ENCODE measurements at places on chromosomes 13 and 19. TPM values are rescaled to one million over a fixed set of nuclear protein-coding genes. Genes with fewer than 3 reads are reported as not detected.

Gene SIGLEC8
- not detected for total RNA-seq

Gene PDX1
- not detected for total RNA-seq

Gene HSH2D
- total RNA-seq: not detected

Gene ZNF878
- total RNA-seq: not detected

Gene SPRED3
- 19.0 TPM for total RNA-seq

DNA sequence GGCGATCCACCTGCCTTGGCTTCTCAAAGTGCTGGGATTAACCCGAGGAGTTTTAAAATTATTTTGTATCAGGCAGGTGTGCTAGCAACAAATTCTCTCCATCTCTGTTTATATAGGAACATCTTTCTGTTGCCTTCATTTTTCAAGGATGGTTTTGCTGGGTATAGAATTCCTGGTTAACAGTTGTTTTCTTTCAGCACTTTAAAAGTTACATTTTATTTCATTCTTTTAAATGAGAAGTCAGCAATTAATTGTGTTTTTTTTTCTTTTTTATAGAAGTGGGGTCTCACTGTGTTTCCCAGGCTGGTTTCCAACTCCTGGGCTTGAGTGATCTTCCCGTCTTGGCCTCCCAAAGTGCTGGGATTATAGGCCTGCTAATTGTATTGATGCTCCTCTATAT lies 44.0 kb downstream of the DPF1 start:
- DNase-seq: no peak
- H3K4me1 ChIP-seq: no peaks in the 10 kb centered on the region
- peaks cover 3% of the 10 kb centered on the region for H3K36me3 ChIP-seq
- no peaks in the 10 kb centered on the region for H3K27me3 ChIP-seq

- H3K4me1 ChIP-seq: peaks cover 10% of the 10 kb centered on the region
- no peak for DNase-seq
- H3K36me3 ChIP-seq: no peaks in the 10 kb centered on the region
Observed at GRCh38 chr13:26465954-26466353, 91.5 kb upstream of the WASF3 start.

GRCh38 chr13:23411220-23411619 lies 22.3 kb downstream of the SACS start:
- no peaks in the 10 kb centered on the region for H3K4me1 ChIP-seq
- H3K36me3 ChIP-seq: no peaks in the 10 kb centered on the region
- DNase-seq: peak; percentile 61
- no peak overlapping the region for H3K4me3 ChIP-seq
- H3K27ac ChIP-seq: no peak overlapping the region
- no peaks in the 10 kb centered on the region for H3K27me3 ChIP-seq

DNA sequence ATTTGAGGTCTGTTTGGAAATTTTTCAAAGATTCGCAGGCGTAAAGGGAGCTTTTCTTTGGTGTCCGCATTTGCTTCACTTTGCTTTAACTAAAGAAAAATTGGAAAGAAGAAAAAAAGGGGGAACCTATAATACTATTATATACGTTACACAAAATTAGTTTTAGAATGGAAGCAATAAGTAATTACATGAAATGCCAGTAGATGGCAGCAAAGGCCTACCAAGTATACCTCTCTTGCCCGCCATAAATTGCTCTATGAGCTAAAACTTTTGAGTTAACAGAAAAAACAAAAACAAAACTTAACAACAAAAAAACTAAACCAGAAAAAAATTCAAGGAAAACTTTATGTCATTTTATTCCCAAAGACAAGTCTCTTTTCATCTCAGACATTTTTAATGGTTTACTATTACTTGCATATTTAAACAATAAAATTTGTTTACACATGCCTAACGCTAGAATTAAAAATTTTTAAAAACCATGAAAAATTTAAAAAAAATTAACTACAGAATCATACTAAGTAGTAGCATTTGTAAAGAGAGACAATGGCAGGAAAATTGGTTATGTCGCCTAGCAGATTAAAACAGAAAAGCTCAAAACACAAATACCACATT lies 271.4 kb downstream of the NALCN start:
- peak; percentile 34 for DNase-seq
- no peaks in the 10 kb centered on the region for H3K27me3 ChIP-seq
- no peaks in the 10 kb centered on the region for H3K36me3 ChIP-seq
- peaks cover 4% of the 10 kb centered on the region for H3K4me1 ChIP-seq
- no peak overlapping the region for H3K4me3 ChIP-seq

- H3K4me3 ChIP-seq: peak overlapping the region; percentile 12
- peak overlapping the region; percentile 61 for H3K27ac ChIP-seq
- peak; percentile 60 for DNase-seq
- no peaks in the 10 kb centered on the region for H3K36me3 ChIP-seq
- H3K27me3 ChIP-seq: no peaks in the 10 kb centered on the region
Observed at GRCh38 chr19:47107953-47108746, 5.4 kb downstream of the ZC3H4 start.

DNA sequence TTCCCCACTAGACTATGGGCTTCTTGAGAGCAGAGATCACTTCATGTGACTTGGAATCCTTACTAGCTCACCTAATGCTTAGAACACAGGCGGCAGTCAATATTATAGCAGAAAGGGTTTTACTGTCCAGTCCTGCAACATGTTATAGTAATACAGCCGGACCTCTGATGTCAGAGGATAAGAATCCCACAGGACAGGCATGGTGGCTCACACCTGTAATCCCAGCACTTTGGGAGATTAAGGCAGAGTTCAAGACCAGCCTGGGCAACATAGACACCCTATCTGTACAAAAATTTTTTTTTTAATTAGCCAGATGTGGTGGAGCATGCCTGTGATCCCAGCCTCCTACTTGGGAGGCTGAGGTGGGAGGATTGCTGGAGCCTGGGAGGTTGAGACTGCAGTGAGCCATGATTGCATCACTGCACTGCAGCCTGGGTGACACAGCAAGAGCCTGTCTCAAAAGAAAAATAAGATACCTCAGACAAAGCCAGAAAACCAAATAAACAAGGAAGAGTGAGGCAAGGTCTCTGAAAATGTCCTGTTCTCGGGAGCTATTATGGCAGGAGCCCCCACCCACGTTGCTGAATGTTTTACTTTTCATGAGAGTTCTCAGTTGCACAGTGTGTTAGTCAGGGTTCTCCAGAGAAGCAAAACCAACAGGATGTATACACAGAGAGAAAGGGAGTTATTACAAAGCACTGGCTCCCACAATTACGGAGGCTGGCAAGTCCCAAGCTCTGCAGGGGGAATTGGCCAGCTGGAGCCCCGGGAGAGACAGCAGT lies 100.8 kb downstream of the UBL3 start:
- H3K36me3 ChIP-seq: no peaks in the 10 kb centered on the region
- no peaks in the 10 kb centered on the region for H3K27me3 ChIP-seq
- peaks cover 9% of the 10 kb centered on the region for H3K4me1 ChIP-seq
- peak; percentile 50 for DNase-seq

- H3K36me3 ChIP-seq: no peaks in the 10 kb centered on the region
- H3K4me3 ChIP-seq: no peak overlapping the region
- H3K4me1 ChIP-seq: no peaks in the 10 kb centered on the region
- no peak overlapping the region for H3K27ac ChIP-seq
Observed at GRCh38 chr19:20858861-20859260, 64.2 kb upstream of the ZNF85 start.

- no peaks in the 10 kb centered on the region for H3K4me1 ChIP-seq
- no peaks in the 10 kb centered on the region for H3K36me3 ChIP-seq
- H3K27ac ChIP-seq: no peak overlapping the region
- no peak overlapping the region for H3K4me3 ChIP-seq
Observed at GRCh38 chr13:22289711-22290110, 618.8 kb downstream of the FGF9 start.

- peak; percentile 82 for DNase-seq
- H3K4me1 ChIP-seq: peaks cover 9% of the 10 kb centered on the region
- peaks cover 2% of the 10 kb centered on the region for H3K27me3 ChIP-seq
- H3K4me3 ChIP-seq: peak overlapping the region; percentile 42
Observed at GRCh38 chr13:112885782-112886268, 83.2 kb upstream of the MCF2L start.

- H3K4me3 ChIP-seq: no peak overlapping the region
- H3K27ac ChIP-seq: no peak overlapping the region
- H3K27me3 ChIP-seq: no peaks in the 10 kb centered on the region
- H3K4me1 ChIP-seq: no peaks in the 10 kb centered on the region
Observed at GRCh38 chr13:22162889-22163288, 492.0 kb downstream of the FGF9 start.

DNA sequence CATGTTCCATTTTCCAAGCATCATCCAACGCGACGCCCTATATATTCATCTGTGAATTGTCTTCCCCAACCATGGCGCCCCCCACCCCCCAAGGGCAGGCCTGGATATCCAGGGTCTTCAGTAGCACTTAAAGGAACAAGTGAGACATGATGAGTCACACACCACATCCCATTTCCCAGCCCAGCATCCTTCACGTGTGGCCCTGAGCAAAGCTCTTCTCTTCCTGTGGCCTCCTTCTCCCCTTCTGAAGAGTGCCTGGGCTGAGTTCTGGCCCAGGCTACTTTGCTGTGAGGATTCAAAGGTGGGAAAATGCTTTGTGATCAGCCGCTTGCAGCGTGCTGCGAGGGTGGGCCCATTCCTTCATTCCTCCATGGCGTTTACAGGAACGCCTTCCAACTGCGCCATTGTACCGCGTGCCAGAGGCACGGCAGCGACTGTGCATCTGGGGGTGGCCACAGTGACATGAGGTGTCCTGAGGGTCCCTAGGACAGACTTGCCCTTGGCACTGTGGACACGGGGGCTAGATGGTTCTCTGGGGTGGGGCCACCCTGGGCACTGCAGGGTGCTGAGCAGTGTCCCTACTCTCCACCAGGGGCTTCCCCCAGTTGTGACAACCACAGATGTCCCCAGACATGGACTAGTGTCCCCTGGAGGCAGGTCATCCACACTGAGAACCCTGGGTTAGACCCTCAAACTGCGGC lies 11.7 kb downstream of the PLIN4 start:
- no peaks in the 10 kb centered on the region for H3K27me3 ChIP-seq
- H3K36me3 ChIP-seq: peaks cover 2% of the 10 kb centered on the region
- H3K4me1 ChIP-seq: peaks cover 20% of the 10 kb centered on the region
- H3K4me3 ChIP-seq: no peak overlapping the region
- peak; percentile 59 for DNase-seq

GRCh38 chr19:19758164-19758563 lies 25.3 kb upstream of the ZNF14 start:
- no peak overlapping the region for H3K4me3 ChIP-seq
- no peaks in the 10 kb centered on the region for H3K27me3 ChIP-seq
- H3K27ac ChIP-seq: no peak overlapping the region

All from astrocyte (in vitro differentiated cells and primary cell).